ENCODE measurements at places on chromosomes 6 and 20.

GRCh38 chr20:24095756-24096155 lies 107.2 kb upstream of the GGTLC1 start:
- no peak for DNase-seq

GRCh38 chr6:167760979-167761793 lies 65.5 kb upstream of the AFDN start:
- DNase-seq: no peak

DNA sequence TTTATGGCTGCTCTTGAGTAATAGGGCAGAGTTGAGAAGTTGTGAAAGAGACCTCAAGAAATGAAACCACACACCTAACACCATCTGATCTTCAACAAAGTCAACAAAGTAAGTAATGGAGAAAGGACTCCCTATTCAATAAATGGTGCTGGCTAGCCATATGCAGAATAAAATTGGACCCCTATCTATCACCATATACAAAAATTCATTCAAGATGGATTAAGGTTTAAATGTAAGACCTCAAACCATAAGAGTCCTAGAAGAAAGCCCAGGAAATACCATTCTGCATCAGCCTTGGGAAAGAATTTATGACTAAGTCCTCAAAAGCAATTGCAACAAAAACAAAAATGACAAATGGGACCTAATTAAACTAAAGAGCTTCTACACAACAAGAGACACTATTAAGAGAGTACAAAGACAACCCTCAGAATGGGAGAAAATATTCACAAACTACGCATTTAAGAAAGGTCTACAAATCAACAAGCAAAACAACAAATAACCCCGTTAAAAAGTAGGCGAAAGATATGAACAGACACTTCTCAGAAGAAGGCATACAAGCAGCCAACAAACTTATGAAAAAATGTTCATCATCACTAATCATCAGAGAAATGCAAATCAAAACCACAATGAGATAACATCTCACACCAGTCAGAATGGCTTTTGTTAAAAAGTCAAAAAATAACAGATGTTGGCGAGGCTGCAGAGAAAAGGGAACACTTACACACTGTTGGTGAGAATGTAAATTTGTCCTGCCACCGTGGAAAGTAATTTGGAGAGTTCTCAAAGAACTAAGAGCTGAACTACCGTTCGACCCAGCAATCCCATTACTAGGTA lies 4.0 kb downstream of the MAP3K5 start:
- DNase-seq: peak; percentile 55

DNA sequence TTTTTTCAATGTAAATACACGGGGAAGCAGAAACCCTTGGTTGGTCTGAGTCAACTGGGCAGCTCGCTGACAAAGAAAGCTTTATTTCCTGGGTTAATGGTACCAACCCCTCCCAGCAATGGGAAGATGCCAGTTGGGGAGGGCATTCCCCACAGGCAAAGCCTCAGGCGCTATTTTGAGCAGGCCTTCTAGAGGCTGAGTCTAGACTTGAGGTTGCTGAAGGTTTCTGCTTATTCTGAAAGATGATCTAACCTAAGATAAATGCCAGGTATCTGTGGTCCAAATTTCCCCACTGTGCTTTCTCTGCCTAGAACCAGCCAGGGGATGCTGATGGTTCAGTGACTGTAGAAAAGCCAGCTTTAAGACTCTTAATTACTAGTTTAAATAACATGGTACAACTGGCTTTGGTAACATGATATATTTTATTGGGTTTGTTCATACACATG lies 172.5 kb upstream of the JARID2 start:
- DNase-seq: peak; percentile 38

GRCh38 chr6:114712129-114712662 lies 369.4 kb upstream of the HS3ST5 start:
- no peak for DNase-seq

DNA sequence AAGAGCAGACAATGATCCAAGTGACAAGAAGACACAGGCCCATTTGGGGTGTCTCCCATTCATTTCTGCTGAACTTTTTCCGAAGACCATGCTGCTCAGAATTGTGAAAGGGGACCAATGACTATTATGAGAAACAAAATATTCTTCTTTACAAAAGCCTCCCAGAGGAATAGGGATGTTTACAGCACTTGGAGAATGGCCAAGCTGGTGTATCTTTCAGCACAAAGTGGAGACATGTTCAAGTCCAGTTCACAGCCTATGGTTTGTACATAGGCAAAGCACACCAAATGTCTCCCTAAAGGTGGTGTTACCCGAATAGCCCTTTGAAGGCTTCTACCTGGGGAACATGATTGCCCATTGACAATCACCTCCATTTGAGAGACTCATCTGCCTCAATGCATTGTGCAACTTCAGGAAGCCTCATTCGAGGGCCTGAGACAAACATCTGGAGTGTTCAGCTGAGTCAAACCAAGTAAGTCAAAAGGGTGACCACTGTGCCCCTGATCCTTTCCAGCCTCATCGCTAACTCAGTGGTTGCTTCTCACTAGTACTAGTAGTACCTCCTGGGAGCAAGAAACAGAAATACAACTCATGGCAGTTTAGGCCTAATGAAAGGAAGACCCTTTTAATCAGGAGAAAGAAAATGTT lies 451.0 kb upstream of the MARCKS start:
- no peak for DNase-seq

DNA sequence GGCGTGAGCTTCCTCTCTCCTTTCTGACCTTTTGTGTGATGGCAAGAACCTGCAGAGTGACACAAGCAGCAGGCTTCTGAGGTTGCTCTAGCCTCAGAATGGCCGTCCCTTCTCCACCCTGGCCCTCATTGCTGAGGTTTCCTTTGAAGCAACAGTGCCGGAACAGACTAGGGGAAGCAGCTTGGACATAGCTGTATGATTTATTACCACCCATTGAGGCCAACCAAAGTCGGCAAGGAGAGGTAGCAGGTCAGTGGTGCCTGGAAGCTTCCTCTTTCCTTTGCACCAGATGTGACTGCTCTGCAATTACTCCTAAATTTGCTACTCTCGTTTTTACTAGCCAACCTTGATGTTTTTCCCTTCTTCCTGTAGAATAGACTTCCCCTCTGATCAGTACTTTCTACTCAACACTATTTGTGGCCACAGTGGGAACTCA lies 31.4 kb downstream of the PTPN1 start:
- no peak for DNase-seq

DNA sequence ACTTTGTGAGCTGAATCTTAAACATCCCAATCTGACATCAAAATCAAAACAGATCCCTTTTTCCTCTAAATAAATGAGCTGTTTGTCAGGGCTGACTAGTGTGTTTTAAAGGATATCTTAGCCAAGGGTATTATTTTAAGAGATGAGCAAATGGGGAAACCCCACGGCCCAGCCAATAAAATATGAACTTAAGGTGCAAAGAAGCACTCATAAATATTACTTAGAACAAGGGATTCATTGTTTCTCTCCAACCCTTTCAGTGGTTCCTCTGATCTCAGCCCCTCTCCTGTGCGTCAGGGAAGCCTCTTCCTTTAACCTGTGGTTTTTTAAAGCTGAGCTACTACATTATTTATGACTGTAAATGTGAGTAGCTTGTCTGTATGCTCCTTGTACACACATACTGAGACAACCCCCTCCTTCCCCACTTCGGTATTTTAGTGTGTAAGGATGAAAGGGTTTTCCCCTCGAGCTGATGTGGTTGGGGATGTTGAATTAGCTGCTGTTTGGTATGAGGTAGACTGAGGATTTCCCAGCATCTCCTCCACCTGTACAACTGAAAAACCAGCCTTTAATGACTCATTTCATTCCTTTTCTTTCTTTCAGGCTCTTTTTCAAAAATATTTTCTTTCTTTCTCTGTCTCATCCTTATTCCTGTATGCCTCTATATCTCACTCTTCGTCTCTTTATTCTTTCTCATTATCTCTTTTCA lies 6.5 kb downstream of the BMP5 start:
- DNase-seq: peak; percentile 88

- DNase-seq: no peak
Measured at GRCh38 chr6:44002067-44002592, 125.1 kb downstream of the MRPL14 start.

DNA sequence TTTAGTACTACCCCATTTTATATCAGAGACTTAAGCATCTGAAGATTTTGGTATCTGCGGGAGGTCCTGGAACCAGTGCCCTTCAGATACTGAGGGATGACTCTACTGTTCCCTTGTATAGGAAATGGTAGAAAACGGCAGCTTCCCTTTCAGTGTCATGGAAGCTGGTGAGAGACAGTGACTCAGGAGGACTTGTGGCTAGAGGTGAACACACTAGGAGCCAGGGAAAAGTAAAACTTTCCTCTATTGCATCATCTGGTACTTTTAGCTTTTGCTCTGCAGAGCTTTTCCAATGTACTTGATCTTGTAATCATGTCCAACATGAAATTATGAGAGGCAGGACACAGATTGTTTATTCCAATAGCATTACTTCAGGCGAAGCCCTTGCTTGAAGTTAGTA lies 45.0 kb downstream of the RNF144B start:
- DNase-seq: no peak

DNA sequence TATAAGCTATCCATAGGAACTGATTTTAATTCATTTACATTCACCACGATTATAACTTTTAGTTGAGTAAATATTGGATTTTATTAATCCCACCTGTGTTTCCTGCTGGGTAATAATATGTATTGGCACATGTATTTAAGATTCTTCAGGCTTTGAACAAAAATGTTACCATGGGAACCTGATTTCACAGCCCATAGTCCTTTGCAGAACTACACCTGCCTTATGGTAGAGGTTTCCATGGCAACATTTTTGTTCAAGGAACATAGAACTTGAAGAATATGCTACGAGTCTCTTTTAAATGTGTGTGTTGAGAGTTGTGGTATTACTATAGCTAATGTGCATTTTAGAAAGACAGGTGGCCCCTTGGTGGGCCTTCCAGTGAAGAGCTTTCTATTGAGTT lies 317.4 kb downstream of the SAMD5 start:
- no peak for DNase-seq

DNA sequence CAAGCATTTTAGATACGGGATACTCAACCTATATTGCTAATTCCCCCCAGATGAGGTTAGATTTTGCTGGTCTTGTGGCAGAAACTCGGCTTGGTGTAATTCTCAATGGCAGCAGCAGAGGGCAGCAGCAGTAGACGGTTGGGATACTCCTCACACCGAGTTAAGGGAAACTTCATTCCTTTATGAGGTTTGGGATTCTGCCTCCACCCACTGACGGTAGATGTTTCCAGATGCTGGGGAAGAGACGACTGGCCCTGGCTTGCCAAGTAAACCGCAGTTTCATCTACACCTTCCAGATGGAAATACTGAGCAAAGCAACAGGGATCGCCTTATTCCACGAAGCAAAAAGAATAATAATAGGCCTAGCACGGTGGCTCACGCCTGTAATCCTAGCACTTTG lies 8.2 kb upstream of the TBC1D7 start:
- DNase-seq: peak; percentile 68

DNA sequence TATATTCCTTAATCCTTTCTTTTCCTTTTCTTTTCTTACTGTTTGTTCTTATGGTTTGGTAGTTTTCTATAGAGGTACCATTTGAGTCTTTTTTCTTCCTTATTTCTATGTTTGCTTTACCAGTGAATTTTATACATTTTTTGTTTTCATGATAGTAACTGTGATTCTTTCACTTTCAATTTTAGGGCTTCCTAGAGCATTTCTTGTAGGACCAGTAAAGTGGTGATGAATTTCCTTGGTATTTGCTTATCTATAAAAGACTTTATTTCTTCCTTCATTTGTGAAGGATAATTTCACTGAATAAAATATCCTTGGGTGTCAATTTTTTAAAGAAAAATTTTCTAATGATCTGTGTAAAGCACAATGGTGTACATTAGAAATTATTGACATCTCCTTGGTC lies 637.4 kb downstream of the CD109 start:
- no peak for DNase-seq

- no peak for DNase-seq
Measured at GRCh38 chr20:56443654-56444540, 24.5 kb upstream of the RTF2 start.

DNA sequence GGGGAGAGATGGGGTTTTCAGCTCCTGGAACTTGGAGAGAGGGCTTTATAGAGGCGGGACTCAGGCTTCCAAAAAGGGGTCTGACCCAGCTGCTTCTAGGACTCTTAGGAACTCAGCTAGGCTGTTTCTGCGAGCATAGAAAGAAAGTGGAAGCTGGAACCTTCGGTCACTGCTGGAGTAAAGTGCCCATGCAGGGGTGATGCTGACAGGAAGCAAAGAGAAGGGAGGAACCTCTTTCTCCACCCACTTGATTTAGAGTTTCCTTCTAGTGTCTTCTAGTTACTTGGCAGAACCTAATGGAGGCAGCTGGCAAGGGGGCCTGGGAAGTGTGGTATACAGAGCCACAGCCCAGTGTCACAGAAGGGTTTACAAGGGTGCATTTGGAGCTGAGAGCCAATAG lies 283.6 kb downstream of the QKI start:
- no peak for DNase-seq

DNA sequence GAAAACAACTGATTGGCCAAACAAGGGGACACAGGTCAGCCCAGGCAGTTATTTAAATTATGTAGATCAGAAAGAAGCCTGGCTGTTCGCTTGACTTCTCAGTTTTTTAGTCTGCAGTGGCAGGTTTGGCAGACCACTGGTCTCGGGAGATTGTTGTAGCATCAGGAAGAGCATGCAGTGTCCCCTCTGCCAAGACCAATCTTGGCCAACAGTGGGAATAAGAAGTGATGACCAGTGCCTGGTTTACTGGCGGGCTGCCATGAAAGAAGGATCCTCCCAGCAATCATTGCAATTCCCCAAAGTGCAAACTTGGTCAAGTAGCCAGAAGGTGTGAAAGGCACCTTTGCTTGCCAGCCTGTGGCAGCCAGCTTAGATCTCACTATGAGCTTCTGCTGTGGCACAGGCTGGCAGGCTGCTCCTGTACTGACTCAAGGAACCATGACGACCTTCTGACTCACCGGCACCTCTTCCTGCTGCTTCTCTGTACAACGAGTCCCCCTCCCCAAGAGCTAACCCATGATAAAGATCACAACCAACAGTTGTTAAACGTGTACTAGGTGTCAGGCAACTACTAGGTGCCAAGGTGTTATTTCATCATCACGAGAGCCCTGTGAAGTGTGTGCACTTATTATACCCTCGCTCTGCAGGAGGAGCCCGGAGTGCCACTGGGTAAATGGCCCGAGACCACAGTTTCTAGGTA lies 76.8 kb upstream of the DUSP22 start:
- peak; percentile 96 for DNase-seq
